Bone marrow (tissue), 2 donors: ENCODE measurements at places on chromosomes 6 and 20.

DNA sequence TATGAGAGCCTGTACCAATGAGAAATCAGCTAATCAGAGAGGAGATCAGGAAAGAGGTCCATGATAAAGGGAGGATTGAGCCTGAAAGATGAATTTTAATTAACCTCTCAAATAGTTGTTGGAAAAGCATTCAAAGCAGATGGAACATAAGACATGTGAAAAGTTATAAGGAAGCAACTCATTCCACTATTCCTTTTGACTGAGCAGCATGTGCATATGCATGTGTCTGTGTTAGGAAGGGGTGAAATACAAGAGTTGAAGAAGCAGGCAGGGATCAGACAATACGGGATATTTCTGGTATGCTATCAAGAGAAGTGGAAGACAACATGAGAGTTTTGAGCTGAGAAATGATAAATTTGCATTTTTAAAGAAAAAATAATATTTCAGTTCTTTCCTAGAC, 624.8 kb upstream of the PTCHD4 start:
- DNase-seq, result no peak

DNA sequence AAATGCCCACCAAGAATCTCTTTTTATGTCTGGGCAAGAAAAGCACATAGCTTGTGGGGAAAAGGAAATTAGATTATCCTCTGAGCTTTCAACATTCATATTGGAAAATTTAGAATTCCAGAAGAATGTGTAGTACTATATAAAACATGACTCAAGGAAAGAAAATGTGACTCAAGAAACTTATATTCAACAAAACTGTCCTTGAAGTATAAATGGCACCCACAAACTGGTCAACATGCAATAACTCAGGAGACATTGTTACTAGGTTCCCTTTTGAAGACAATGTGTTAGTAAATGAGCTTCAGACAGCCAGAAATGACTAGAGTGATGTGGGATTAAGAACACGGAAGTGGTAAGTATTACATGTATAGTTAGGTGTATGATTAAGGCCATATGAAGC, 26.1 kb upstream of the TINAG start:
- DNase-seq, result no peak

GRCh38 chr6:11008821-11009220, 35.3 kb downstream of the ELOVL2 start:
- no peak for DNase-seq

GRCh38 chr20:4942331-4942730, 59.0 kb downstream of the SLC23A2 start:
- no peak for DNase-seq

GRCh38 chr6:83309344-83309743, 116.2 kb downstream of the RWDD2A start:
- DNase-seq, result no peak

GRCh38 chr6:162736961-162737360, 9.2 kb downstream of the PACRG start:
- no peak for DNase-seq

- no peak for DNase-seq
Measured at GRCh38 chr6:151160929-151161757, 78.6 kb upstream of the AKAP12 start.

DNA sequence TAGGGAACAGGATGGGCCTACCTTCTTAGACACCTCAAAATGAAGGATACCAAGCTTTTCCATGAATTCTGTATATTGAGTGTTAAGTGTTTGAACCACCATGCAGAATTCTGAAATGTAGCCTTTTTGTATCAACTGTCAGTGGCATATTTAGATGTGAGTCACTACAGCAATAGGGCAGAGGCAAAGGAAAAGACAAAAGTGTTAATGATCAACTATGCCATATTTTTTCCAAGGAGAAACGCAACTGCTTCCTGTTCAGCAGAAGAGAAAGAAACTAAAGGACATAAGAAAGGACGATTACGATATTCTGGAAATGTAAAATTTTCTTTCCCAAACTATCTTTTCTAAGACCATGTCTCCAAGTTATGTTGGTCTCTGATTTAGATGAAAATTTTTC, 104.6 kb upstream of the RSPO3 start:
- no peak for DNase-seq

DNA sequence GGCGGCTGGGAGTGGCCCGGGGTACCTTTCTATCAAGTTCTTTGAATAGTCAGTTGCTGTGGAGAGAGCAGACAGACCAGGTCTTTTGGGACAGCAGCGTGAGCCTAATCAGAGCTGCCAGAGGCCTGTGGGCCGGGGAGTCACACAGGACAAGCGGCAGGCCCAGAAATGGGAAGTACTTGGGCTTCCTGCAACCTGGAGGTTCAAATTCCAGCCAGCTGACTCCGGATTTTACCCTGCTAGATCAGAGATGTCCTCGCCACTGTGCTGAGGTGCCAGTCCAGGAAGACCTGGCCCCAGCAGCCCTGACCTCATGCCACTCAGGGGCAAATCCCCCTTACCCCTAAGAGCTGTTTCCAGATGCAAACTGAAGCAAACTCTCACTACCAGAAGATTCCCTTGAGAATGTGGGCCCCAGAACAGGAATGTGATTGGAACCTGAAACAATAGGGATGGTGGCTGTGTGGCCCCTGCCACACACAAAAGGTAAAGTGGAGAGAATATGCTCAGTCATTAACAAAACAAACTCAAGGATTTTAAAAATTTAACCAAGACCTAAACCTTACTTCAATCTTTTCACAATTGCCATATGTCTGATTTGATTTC, 9.7 kb downstream of the BEND3 start:
- DNase-seq, result no peak

DNA sequence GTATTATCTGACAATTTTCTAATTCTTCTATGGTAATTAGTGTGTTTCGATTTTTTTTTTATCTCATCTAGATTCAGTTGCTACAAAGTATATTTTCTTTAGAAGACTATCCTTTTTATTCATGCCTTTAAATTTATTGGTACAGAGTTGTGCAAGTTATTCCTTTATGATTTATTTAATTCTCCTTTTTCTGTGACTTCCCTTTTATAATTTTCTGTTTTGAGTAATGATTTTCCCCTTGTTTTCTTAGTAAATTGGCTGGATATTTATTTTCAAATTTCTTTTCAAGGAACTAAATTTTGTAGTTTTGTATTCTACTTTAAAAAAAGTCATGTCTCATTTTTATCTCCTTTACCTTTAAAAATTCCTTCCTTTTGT, 2.4 kb upstream of the IL22RA2 start:
- no peak for DNase-seq

GRCh38 chr6:57255451-57256169, 33.5 kb upstream of the RAB23 start:
- no peak for DNase-seq

GRCh38 chr20:32010666-32011065, 428 bp downstream of the CCM2L start:
- no peak for DNase-seq

DNA sequence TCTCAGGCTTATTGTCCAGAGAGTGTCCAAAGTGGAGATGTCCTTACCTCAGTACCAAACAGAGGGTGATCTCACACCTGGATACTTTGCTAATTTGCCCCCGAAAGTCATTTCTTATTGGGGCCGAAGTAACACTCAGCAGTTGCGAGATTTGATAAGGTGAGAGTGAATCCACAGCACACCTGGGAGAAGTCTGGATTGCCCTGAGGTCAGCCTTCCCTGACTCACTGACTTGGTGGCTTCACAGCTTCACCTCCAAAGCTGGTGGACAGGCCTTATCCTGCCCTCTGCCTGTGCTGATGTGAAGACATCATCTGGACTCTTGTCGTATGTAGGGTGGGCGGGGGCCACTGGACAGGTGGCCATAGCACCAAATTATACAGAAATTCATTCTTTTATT, 101.9 kb upstream of the ARMC2 start:
- no peak for DNase-seq

GRCh38 chr20:21154692-21155091, 28.8 kb downstream of the KIZ start:
- no peak for DNase-seq

DNA sequence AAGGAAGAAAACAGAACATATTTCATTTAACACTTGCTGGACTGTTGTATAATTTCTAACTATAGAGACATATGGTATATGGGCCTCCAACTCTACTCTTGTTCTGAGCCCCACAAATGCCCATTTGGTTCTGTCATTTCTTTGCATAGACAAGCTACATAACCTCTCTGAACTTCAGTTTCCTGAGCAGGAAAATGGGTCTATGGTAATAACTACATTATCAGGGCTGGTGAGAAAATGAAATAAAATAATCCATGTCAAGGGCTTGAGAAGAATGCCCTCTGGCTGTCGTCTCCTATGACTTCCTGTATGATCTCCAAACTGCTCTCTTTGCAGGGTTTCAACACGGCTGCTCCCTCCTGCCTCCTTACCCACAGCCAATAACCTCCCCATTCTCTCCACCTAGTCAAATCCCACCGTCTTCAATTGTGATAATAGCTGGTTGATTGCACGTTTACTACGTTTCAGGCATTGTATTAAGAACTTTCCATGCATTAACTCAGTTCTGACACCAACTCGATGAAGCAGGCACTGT, 12.0 kb downstream of the ZCCHC3 start:
- DNase-seq, result no peak

GRCh38 chr6:36649086-36649485, 29.4 kb upstream of the CDKN1A start:
- DNase-seq, result no peak

GRCh38 chr20:44765701-44766347, 20.2 kb downstream of the KCNK15 start:
- DNase-seq, result no peak

DNA sequence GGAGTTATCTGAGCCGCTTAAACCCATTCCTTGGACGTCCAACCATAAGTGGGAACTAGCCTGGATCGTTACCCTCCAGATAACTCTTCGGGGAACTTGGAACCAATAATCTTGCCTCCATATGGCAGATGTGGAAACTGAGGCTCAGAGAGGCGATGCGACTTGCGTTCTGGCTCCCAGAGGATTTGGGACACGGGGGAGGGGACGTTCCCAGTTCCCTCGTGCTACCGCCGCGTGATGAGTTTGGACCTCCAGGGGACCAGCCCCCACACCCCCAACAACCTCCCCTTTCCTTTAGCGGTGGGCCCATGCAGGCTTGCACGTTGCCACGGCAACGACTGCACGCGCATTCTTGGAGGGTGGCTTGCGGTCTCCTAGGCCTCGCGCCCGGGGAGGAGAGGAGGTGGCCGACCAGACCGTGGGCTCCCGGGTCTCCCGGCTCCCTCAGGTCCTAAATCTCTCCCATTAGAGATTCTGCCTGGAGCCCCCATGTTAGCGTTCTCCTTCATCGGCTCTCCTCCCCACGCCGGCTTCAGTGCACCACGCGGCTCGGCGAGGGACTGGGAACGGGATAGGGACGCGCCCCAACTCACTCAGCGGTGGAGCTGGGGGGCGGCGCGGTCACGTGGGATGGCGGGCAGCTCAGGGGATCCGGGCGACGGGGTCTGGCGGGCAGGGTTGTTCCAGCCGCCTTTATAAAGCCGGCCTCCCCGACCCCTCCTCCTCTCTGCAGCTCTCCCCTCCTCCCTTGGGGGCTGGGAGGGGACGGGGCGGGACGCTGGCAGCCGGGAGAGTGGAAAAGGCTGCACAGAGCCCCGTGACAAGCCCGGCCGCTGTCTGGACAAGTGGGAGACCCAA, at the start of gene PLTP:
Gene PLTP (minus strand): TSS at position 670 of the 858 bp plus-strand sequence. CDS start 703 bp downstream, outside the sequence.
- DNase-seq, result no peak

DNA sequence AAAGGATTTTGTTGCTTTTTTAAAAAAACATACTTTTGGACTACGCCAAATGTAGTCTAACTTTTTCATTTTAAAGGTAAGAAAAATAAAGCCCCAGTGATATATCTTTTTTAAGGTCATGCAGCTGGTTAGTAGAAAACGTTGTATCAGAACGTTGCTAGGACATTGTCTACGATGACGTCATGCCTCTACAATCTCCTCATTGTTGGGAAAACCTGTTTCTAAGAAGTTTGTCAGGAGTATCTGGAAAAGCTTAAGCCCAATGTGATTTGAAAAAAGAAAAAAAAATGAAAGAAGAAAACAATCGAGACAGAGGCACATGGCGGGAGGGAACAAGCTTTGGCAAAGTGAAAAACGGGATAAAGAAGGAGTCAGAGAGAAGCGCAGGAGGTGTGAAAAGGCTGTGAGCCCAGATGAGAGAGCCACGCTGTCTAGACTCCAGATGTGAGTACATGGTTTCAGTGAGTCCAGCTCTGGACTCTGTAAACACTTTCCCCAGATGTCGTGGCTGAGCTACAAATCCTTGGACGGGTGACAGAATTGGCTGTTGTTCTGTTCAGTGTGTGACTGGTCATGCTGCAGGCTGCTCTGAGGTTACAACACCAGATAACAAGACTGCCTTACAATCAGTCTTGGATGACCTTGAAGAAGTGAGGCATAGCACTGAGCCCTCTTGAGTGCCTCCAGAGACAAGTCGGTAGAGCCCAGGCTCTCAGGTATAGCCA, 656.7 kb upstream of the ID4 start:
- DNase-seq, result no peak

DNA sequence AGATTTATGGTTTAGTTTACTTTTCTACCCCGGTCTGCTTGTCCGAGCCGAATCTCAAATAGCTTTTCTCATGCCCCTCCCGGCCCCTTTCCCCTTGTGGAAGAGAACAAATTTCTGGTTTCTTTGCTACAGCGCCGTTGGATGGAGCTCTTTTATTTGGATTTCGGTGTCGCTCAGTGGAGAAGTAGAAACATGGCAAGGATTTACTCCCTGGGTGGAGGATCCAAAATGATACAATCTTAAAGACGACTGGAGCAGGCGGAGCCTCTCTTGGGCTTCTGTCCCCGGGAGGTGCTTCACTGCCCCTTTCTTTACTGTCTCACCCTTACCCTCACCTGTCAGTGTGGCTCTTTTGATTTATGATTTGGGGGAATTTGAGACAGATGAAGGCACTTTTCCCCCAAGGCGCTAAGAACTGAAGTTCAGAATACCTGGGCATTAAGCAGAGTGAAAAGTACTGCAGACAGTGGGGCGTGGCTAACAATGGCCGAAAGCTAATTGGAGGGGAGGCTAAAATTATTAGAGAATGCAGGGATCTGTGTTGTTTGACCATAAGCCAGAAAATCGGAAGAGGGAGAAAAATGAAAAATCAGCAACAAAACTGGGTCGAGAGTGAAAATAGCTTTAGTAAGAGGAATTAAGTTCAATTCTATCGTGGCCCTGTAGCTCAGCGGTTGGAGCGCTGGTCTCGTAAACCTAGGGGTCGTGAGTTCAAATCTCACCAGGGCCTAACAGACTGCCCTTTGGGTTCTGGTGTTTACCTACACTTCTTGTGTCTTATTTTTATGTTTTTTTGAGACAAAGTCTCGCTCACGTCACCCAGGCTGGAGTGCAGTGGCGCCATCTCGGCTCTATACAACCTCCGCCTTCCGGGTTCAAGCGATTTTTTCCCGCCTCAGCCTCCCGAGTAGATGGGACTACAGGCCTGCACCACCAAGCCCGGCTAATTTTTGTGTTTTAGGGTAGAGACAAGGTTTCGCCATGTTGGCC, 145.1 kb upstream of the ZNF184 start:
- DNase-seq, result no peak
